ENCODE measurements at places on chromosomes 7 and 10.

GRCh38 chr10:122468307-122468925, 7.1 kb downstream of the HTRA1 start:
- DNase-seq = no peak

GRCh38 chr7:85567983-85568382, 381.1 kb upstream of the SEMA3D start:
- no peak for DNase-seq

- DNase-seq = no peak
Observed at GRCh38 chr10:91115618-91116390, 104.7 kb upstream of the PCGF5 start.

GRCh38 chr10:117775526-117775925, 233.0 kb downstream of the EMX2 start:
- DNase-seq = no peak

DNA sequence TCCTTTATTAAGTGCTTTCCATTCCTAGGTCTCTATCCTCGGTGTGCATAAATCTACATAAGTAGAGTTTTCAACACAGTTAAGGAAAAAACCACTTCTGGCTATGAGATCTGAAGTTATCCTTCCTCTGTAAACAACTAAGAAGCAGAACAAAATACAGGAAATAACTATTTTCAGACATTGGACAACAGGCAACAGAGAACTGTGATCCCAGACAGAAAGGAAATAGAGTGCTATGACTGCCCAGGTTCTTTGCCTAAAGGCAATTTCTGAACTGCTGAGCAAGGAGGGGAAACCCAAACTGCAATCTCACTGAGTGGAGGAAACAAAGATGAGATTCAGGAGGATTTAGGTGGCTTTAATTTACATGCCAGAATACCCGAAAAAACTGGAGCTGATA, 285.4 kb downstream of the SNX13 start:
- no peak for DNase-seq

DNA sequence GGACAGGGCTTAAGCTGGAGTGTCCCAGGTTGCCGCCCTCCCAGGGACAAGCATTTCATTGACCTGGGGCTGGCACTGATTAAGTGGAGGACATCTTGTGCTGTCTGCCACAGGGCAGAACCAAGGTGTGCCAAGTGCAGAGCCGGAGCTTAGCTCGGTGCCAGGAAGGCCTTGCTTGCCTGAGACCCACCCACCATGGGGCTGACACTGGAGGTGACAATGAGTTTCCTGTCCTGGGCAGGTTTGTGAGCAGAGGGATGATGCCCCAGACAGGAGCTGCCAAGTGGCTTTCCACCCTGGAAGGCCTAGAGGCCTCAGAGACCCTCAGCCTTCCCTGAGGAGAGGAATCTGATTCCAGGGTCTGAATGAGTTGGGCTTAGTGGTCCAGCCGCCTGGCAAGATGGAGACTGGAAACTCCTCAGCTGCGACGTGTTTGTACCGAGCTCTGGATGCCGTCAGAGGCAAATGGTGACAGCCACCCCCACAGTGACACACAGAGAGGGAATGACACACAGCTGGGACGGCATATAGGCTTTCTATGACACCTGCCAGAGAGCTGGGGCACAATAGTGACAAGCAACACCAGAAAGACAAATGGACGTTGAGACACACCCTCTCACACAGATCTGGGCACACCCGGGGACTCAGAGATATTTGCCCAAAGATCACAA, 2.6 kb downstream of the ADCYAP1R1 start:
- DNase-seq = no peak

GRCh38 chr10:93068411-93069244, 5.1 kb upstream of the CYP26A1 start:
- no peak for DNase-seq

DNA sequence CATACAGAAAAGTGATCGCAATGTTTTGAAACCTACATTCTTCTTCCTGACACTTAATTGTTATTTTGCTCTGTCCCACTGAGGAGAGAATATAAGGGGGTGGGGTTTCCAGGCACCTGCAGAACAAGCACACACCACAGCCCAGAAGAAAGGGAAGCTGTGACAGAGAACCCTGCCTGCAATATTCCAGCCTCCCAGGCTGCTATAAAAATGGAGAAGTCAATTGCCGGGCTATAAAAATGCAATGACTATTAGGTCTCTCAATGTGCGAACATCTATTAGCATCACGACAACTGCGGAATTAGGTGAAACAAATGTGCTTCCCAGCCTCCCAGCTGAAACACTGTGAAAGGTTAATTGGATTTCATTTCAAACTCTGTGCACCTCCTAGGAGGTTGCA, 145.3 kb upstream of the FRMD4A start:
- DNase-seq = no peak

GRCh38 chr7:20393616-20394015, 62.9 kb downstream of the ITGB8 start:
- DNase-seq = no peak

DNA sequence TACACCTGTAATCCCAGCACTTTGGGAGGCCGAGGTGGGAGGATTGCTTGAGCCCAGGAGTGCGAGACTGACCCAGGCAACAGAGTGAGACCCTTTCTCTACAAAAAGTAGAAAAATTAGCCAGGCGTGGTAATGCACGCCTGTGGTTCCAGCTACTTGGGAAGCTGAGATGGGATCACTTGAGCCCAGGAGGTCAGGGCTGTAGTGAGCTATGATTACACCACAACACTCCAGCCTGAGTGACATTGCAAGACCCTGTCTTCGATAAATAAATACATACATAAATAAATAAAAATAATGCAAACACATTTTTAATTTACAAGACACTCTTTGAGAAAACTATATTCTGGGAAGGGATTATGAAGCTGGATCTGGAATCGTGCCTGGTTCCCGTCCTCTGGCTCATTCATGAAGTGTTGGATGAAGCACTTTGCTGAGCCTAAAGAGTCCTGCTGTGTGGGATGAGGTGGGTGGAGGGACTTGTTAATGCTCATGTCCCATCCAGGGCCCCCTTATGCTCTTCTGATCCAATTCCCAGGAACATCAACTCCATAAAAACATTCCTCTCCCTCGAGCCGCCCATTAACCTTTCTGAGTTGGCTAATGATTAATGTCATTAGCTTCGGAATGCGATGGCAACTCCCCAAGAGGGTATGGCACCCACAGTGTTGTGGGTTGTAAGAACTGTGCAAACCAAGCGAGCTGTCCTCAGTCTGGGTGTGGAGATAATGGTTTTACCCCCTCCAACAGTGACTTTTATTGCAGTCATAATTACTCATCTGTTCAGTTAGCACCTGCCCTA, 236.3 kb downstream of the BAMBI start:
- no peak for DNase-seq

DNA sequence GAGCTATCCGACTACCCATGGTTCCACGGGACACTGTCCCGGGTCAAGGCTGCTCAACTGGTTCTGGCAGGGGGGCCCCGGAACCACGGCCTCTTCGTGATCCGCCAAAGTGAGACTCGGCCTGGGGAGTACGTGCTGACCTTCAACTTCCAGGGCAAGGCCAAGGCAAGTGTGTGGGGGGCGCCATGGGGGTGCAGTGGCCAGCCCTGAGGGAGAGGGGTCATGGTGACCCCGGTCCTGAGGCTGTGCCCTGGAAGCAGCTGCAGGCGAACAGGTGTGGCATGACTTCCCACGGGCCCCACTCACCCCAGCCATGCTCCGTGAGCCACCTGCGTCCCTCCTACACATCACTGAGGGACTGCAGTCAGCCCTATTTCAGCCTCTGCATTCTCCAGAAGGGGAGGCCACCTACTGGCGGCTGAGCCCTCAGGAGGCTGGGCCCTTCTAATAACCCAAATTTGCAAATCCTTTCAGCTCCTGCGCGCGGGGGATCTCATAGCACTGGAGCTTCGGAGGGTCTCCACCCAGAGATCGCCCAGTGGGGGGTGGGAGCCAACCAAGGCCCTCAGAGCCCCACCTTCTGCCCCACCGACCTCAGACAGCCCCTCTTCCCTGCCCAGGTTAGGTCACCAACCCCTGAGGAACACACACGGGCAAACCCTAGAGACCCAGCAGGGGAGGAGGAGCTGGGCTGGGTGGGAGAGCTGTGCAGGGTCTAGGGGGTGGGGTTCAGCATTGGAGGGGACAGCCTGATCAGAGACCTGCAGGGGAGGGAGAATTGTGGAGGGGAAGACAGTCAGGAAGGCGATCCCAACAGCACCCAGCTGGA, 30.8 kb downstream of the SH2B2 start:
- no peak for DNase-seq

GRCh38 chr10:9900751-9901150, 1116.9 kb upstream of the CELF2 start:
- DNase-seq = no peak

Measured in SW 1271 (cell line).